ENCODE measurements at places on chromosomes 5 and 9. TPM values are rescaled to one million over a fixed set of nuclear protein-coding genes. Genes with fewer than 3 reads are reported as not detected.

Gene ZNF483
- polyA plus RNA-seq: 1.5 TPM

Gene CATSPER3
- not detected for polyA plus RNA-seq

Gene ZNF608
- polyA plus RNA-seq: 6.4 TPM

Gene OR1L6
- polyA plus RNA-seq: not detected

Gene SLC45A2
- polyA plus RNA-seq: not detected

Gene SMIM33
- polyA plus RNA-seq: not detected

Gene GNA14
- polyA plus RNA-seq: not detected

Gene PDE8B
- not detected for polyA plus RNA-seq

Gene PCDHGA9
- 0.29 TPM for polyA plus RNA-seq

Measured in IgD-negative memory B cell (primary cell).